ENCODE measurements at places on chromosomes 11 and 22.

- DNase-seq: no peak
Measured at GRCh38 chr22:32217465-32217864, 12.6 kb upstream of the RFPL2 start.

DNA sequence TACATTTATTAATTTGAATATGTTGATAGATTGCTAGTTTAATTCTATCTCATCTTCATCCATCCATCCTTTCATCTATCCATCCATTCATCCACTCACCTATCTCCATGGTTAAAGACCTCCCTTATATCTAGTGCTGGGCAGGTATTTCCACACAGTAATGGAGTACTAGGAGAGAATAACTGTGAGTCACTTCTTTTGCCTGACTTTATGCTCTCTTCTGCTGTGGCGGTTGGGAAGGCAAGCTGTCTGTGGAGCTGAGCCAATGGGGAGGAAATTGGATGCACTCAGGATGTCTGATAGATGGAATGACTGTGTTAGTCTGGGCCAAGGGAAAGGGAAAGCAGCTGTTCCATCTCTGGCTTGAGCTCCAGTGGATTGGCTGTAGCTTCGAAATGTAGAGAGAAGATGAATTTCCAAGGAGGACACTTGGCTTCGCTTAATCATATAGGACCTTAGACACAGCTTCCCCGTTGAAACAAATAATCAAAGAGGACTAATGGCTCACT is 60.3 kb downstream of the NELL1 start:
- DNase-seq: no peak

- DNase-seq: no peak
Measured at GRCh38 chr11:26048271-26048670, 283.7 kb upstream of the ANO3 start.

DNA sequence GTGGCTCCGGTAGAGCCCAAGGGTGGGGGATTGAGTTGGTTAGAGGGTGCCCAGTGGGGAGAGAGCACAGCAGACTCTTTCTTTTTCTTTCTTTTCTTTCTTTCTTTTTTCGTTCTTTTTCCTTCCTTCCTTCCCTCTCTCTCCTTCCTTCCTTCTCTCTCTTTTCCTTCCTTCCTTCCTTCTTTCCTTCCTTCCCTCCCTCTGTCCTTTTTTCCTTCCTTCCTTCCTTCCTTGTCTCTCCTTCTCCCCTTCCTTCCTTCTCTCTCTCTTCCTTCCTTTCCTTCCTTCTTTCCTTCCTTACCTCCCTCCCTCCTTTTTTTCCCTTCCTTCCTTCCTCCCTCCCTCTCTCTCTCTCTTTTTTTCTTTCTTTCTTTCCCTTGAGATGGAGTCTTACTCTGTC is 4.8 kb upstream of the ALX4 start:
- DNase-seq: no peak

- DNase-seq: no peak
Measured at GRCh38 chr11:14125529-14125928, 163.0 kb downstream of the SPON1 start.

GRCh38 chr22:31488346-31488883 is 1.2 kb downstream of the EIF4ENIF1 start:
- no peak for DNase-seq

- no peak for DNase-seq
Measured at GRCh38 chr11:73859671-73860070, 17.0 kb downstream of the COA4 start.

GRCh38 chr11:28529046-28529445 is 420.9 kb downstream of the METTL15 start:
- DNase-seq: no peak

GRCh38 chr11:27912916-27913315 is 195.0 kb downstream of the KIF18A start:
- DNase-seq: no peak

- no peak for DNase-seq
Measured at GRCh38 chr22:30806391-30806861, 111.8 kb downstream of the OSBP2 start.

DNA sequence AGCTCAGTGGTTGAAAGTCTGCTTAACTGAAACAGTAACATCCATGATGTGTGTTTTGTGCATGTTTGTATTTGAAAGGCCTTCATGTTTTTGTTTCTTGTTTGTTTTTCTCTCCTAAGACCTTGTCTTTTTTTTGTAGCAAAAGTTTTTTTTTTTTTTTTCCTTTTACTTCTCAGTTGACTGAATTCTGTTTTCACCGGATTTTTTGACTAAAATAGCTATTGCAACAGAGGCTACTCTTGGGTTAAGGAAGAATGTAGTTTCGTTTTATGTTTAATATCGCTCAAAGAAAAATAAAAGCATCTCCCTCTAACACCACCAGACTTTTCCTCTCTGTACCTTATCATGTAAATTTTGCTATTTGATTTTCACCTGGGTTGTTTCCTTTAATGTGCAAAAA is 15.1 kb downstream of the APOL6 start:
- DNase-seq: no peak

GRCh38 chr22:45977551-45978274 is 751 bp upstream of the WNT7B start:
- DNase-seq: no peak

GRCh38 chr22:35352214-35353111 is 28.4 kb upstream of the HMOX1 start:
- DNase-seq: no peak
